ENCODE measurements at places on chromosomes 12 and 14.

GRCh38 chr14:82537831-82538230 lies 1004.2 kb upstream of the SEL1L start:
- DNase-seq = no peak

DNA sequence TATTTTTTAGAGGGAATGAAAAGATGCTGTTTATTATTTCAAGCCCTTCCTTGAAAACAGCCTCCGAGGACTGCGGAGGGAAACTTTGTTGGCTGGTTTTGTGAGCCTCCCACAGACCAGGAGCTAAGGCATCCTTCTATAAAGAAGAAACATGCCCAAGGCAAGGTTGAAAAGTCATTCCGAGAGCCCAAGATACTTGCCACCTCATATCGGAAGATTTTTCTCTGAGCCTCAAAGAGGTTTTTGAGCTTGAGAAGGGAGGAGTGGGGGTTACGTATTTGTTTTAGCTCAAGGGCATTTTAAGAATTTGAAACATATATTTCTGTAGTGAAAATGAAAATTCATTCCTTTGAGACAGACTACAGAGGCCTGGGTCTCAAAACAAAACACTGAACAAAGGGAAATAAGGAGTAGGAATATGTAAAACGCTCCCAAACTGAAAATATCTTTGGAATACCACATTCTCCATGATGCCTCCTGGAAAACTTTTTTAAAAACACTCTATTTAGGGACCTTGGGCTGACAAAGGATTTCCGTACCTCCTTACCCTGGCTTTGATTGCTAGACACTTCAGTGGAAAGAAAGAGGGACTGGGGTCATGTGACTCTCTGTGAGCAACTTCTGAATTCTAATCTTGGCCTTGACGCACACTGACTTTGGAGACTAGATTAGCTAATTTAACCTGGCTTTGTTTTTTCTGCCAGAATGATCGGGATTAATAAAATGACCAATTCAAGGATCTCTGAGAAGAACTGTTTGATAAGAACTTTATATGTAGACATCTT lies 180.9 kb downstream of the SRGAP1 start:
- no peak for DNase-seq

DNA sequence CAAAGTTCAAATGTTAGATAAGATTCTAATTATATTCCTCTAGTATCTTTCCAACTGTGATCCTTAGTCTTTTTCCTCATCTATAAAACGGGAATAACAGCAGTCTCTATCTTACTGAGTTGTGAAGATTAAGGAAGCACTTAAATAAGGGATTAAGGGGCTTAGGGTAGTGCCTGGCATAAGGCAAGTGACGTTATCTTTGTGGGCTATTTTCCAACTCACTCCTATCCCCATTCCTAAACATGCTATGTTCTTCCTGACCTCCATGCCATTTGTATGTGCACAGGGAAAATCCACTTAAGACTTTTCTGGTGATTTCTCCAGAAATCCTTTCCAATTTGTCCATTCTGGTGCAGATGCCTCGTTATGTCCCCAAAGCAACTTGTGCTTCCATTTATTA lies 33.3 kb downstream of the SUPT16H start:
- DNase-seq = no peak

DNA sequence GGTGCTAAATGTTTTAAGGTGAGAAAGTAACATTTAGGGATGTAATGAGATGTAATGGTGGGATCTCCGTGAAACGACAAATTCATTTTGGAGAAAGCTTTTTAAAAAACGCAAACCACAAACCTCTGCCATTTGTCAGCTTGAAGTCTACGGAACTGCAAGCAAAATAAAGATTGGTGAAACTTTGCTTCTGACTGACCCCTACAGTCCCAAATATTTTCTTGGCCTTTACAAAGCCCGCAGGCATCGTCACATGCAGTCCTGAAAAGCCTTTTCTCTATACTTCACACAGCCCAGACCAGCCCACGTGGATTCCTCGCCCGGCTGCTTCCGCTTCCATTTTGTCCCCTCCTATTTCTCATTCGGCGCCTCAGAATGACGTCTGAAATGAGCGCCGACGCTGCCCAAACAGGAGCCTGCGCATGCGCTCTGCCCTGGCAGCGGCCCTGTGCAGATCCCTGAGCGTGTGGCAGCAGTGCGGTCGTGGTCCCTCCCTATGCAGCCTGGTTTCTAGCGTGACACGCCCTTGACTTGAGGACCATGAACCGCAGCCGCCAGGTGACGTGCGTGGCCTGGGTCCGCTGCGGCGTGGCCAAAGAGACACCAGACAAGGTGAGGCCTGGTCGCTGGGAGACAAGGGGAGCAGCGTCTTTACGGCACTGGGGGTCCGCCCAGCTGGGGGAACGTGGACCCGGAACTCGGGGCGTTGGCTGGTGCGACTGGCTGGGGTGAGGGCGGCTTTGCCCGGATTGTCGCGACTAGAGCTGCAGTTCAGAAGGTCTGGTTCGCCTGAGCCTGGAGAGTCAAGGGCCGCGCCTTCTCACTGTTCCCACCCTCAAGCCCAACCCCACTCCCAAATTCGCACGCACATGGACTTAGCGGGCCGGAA lies at the start of gene PWP1:
PWP1 (plus strand) TSS at position 440 of the 889 bp plus-strand sequence; CDS start at position 541, 101 bp downstream.
- DNase-seq = peak; percentile 99

DNA sequence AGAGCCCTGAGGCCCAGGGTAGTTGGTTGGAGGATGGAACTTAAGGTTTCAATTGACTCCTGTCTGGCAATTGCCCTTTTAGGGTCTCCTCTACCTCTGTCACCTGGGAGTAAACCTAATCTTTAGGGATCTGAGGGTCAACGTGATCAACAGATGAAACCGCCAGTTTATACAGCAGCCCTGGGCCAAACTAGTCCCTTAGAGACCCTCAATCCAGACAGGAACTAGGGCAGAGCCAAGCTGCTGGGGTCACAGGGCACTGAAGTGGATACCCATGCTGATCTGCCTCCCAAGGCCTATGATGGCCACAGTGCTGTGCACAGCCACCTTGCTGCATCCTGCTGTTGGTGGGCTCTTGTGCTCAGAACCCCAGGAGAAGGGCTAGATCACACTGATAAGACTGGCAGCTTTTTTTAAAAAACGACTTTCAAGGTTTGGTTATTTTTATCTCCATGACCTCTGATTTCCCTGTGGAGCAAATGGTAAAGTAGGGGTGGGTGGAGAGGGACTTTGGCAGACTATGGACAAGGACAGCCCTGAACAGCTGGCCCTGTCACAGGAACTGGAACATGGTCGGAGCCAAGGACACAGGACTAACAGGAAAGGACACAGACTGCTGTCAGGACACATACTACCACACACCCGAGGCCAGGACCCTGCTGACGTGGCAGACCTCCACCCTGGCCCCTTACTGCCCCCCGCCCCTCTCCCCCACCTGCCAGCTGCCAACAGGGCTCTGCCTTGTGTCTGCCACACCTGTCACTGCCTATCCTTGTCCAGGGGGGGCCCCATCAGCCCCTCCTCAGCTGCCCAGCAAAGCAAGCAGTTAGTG lies 474 bp downstream of the FITM1 start:
- DNase-seq = no peak

- peak; percentile 74 for DNase-seq
Measured at GRCh38 chr12:29552324-29552927, 54.9 kb upstream of the OVCH1 start.

DNA sequence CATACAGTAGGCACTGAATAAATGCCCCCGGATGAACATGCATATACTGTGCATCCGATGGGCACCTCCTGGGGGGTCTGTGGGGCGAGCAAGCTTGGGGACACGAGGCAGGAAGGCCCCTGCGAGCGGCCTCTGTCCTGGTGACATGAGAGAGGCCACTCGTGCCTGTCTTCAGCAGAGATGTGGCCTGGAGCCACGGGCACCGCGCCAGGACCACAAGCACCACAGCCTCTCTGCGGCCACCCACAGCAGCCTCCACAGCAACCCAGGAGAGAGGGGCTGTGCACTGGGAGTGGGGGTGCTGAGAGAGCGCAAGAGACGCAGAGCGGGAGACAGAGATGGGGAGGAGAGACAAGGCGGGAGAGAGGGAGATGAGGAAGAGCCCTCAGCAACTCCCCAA lies 118.5 kb downstream of the RFLNA start:
- no peak for DNase-seq

DNA sequence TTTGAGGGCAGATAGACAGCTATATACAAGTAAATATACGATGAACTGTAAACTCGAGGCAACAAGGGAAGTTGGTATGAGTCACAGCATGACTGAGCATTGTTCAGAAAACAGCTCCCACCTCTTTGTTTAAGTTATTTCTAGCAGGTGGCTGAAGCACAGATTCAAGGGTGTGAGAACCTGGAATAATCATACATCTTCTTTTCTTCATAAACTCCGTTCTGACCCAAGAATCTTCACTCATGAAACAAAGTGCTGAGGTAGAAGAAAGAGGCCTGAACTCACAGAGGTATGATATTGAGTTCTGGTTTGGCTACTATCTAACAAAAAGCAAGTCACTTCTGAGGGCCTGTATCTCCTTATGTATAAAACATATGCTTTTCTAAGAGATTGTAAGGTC lies 364.1 kb upstream of the KITLG start:
- no peak for DNase-seq

DNA sequence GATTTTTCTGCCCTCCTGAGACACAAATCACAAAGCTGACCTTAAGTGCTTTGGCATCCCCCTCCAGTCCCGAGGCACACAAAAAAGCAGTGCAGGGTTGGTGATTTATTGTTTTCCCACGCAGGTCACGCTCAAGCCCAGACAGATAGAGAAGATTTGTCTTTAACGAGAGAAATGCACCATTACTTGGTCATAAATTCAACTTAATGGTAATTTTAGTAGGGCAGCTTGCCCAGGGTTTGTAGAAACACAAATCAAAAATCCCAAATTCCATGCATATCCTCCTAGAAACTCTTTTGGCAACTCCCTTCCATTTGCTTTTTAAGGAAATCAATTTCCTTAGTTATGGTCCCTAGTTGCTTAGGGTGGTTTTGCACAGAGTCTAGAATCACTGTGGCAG lies 132.6 kb downstream of the IGF1 start:
- no peak for DNase-seq

DNA sequence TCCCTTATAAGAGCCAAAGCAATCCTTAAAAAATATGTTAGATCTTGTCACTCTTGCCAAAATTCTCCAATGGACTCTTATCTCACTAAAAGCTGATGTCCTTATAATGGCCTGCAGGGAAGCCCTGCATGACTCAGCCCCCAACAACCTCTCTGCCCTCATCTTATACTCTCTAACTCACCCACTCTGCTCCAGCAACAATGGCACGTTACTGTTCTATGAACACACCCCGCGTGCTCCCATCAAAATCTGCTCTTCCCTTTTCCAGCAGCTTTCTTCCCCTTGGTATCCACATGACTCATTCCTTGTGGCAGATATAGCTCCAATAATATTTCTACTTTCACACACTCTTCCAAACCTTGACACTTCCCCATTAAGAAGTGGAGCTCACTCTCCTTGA lies 108.1 kb downstream of the DENND5B start:
- DNase-seq = no peak

GRCh38 chr14:99182548-99183250 lies 89.3 kb downstream of the BCL11B start:
- no peak for DNase-seq

- DNase-seq = no peak
Measured at GRCh38 chr14:101024686-101025085, 121.2 kb upstream of the RTL1 start.

- no peak for DNase-seq
Measured at GRCh38 chr12:15996254-15996653, 85.1 kb downstream of the DERA start.

GRCh38 chr12:12032851-12033797 lies 37.6 kb upstream of the BCL2L14 start:
- DNase-seq = peak; percentile 82
